ENCODE measurements at places on chromosomes 1 and 21.

GRCh38 chr1:118991448-118991847 lies 3.3 kb upstream of the TBX15 start:
- no peak for DNase-seq

DNA sequence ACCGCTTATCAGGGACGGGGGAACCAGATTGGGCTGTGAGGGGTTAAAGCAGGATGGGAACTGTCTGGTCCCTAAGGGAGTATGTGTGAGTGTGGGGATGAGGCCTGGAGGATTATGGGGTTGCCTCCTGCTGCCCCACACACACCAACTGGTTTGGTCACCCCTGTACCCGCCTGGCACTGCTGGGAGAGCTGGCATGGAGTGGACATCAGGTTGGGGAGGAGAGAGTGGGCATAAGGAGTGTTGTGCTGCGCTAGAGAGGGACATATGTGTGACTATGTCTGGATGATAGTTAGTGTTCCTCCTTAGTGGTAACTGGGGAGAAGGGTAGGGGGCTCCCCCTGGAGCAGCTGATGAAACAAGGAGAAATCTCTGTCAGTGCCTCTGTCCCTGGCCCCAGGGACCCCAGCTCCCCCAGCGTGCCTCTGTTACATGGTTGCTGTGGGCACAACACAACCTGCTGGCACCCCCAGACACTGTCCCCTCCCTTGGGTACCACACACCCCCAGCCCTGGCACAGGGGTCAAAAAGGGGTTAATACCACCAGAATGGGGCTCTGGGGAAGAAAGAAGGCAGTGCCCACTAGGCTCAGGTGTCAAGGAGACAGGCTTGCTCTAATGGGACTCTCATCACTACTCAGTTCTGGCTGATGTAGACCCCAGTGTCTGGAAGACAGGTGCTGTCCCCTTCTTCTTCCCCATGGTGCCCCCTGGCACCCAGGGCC lies 1.9 kb downstream of the ZBTB7B start:
- no peak for DNase-seq

DNA sequence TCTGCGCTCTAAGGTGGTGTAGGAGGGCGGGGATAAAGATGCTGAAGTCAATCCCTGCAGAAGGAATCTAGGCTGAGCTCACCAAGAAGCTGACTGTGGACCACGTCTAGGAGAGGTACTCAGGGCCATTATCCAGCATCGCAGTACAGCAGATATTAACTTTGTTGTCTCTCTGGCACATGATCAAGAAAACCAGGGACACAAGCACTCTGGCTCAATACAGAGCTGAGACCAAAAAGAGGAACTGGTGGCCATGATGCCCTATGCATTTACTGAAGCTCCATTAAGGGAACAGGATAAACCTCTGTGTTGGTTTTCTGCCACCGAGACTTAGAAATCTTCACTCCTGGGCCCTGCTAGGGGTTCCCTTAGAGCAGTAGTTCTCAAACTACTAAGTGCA lies 38.0 kb upstream of the ANGPTL7 start:
- DNase-seq, result no peak

DNA sequence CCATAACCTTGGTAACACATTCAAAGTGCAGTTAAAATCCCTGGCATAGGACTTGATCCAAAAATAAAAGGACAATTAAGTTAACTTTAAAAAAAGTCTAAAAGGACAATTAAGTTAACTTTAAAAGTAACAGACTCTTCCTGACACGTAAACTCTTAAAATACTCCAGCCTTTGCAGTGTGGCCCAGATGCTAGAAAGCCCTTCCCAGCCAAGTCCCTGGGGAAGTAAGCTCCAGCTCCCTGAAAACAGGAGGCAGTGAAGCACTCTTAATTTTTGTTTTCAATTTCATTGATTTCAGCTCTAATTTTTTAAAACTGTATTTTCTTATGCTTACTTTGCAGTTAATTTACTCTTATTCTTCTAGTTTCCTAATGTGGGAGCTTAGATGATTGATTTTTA lies 5.1 kb upstream of the AIM2 start:
- no peak for DNase-seq

GRCh38 chr1:169586067-169586394 lies 250 bp downstream of the F5 start:
- no peak for DNase-seq

DNA sequence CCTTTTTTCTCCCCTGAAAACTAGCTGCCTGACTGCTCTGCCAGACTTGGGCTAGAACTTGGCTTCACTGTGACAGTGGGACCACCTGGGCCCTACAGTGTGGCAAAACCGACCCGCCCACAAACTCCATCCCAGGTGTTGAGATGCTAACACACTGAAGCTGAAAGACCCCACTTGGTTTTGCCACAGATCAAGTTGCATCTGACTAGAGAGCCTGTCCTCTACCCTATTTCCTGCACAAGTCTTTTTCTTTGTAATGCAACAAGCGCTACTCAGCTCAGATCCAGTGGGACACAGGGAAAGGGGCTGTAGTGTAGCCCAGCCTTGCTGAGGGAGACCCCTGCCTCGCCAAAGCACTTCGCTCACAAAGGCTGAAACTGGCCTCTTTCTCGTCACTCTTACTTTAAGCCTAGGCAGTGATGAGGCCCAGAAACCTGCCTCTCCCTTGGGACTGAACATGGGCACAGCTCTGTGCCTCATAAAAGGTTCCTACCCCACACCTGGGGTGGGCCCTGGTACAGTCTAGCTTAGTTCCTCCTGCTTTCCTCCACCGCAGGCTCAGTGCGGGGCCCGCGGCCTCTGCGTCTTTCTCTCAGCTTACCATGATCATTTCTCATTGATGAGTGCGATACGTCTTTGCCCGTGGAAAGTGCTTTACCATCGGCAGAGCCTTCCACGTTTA lies 9.7 kb downstream of the ALPL start:
- no peak for DNase-seq

DNA sequence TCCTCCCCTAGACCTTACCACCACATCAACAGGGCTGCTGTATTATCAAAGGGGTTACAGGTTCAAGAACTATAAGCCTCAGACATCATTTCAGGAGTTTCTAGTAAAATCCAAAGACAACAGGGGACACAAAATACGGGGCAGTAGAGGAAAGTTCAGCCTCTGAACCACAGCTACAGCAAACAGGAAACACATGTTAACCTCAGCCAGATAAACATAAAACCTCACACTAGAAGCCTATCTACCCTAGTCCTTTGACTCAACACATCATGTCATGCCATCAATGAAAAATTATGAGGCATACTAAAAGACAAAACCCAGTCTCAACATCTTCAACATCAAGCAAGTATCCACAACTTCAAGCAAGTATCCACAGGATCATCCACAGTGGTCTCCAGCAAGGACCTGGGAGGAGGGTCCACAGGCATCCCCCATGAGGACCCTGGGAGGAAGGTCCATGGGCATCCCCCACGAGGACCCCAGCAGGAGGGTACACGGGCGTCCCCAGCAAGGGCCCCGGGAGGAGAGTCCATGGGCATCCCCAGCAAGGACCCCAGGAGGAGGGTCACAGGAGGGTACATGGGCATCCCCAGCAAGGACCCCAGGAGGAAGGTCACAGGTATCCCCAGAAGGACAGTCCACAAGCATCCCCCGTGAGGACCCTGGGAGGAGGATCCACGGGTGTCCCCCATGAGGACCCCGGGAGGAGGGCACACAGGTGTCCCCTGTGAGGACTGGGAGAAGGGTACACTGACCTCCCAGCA lies 440.0 kb downstream of the MATN1 start:
- no peak for DNase-seq

GRCh38 chr1:92441697-92442342 lies 44.9 kb downstream of the GFI1 start:
- DNase-seq, result no peak

DNA sequence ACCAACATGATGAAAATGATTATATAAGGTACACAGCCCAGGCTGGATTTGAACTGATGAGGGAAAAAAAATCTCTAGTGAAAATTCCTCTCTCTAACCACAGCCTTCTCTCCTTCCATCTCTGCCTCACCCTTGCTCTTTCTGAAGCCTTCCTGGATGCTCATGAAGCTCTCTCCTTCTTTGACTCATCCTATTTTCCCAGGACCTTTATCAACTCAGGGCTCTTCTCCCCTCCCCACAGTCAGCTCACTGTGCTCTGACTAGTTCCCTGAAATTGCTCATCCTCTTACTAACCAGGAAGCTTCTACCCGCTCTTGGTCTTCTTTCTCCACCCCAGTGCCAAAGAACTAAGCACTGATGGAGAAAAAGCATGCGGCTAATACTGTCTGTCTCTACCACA lies 46.4 kb upstream of the ERG start:
- no peak for DNase-seq

DNA sequence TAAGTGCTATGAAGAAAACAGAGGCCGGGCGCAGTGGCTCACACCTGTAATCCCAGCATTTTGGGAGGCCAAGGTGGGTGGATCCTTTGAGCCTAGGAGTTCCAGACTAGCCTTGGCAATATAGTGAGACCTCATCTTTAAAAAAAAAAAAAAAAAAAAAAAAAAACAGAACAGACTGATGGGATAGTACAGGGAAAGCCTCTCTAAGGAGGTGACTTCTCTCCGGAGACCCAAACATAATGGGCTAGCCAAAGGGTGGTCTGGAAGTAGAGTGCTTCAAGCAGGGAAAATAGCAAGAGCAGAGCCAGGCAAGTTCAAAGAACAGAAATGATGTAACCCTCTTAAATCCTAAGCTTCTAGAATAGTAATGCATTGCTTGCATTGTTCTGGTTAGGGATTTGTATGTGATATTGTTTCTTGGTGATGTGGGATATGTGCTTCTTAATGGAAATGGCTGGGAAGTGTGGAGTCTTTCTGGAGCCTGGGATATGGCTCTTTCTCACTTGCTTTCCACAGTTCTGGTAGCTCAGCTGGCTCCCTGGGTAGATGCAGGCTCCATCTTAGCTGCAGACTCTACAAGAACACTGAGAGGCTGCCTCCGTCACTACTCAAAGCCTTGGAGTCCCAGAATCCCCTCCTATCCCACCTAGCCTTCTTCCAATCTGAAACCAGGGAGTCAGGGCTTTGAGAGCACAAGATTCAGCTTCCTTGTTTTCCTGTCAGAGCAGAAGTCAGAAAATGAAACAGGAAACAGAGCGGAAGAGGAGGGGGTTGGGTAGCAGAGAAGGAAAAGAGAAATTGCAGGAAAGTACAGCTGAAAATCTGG lies 1.9 kb upstream of the PIGV start:
- DNase-seq, result no peak

GRCh38 chr1:43885279-43885801 lies 48.3 kb upstream of the ARTN start:
- no peak for DNase-seq

All from activated naive CD4-positive, alpha-beta T cell treated with anti-CD3 and anti-CD28 coated beads, Interleukin-2, amount 50 U/mL, for 72 hours (primary cell).